CD8-positive, alpha-beta memory T cell (primary cell): ENCODE measurements at places on chromosomes 12 and 14.

- no peak for DNase-seq
These were observed 21.2 kb downstream of the C14orf132 start for GRCh38 chr14:96060186-96060933.

DNA sequence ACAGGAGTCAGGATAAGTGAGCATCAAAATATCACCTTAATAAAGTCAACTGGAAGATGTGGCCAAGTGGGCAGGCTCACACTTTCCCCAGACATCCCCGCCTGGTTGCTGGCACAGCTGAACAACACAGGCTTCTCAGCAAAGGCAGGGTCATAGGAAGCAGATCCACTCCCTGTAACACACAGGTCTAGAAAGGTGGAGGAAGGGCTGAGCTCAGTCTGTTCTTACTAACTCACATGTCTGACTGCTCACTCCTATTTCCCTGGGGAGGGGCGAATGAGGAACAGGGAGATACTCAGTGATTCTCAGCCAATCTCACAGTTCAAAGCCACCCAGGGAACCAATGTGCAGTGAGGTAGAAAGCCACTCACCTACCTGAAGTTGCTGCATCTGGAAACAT, 45.0 kb upstream of the AMN1 start:
- no peak for DNase-seq

DNA sequence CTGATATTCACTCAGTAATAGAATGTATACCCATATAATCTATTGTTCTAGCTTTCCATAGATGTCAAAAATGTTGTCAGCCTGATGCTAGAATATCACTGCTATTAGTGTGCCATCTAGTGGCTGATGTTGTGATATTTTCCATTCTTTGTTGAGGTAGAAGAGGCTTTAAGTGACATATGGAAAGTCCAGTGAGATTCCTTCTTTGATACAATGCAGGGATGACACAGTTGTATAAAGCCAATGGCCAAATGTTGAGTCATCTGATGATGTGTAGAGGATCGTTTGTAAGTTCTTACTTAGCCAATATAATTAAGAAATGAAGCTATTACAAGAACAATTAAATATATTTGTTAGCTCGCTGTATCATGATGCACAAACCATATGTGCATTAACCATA, 58.1 kb upstream of the PCED1B start:
- no peak for DNase-seq

DNA sequence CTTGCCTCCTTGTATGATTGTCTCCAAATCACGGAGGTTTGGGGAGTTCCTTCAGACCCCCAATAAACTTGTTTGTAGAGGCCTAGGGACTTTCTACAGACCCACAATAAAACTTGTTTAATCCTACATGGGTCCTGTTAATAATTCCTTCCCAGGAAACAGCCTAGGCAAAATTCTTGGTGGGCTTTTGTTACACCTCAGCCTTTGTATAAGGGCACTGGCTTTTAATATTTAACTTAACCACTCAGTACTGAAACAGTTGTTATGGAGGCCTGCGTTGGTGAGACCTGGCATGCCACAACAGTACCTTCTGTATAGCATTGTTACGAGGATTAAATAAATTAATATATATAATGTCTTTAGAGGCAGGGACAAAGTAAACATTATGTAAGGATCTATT, 32.7 kb upstream of the FAR2 start:
- no peak for DNase-seq

- DNase-seq: no peak
These were observed 29.8 kb downstream of the FIGNL2 start for GRCh38 chr12:51818566-51819300.

- DNase-seq: no peak
These were observed 126.0 kb upstream of the AMIGO2 start for GRCh38 chr12:47205532-47206449.

- no peak for DNase-seq
These were observed 599.8 kb upstream of the TMEM132C start for GRCh38 chr12:127667131-127667685.

DNA sequence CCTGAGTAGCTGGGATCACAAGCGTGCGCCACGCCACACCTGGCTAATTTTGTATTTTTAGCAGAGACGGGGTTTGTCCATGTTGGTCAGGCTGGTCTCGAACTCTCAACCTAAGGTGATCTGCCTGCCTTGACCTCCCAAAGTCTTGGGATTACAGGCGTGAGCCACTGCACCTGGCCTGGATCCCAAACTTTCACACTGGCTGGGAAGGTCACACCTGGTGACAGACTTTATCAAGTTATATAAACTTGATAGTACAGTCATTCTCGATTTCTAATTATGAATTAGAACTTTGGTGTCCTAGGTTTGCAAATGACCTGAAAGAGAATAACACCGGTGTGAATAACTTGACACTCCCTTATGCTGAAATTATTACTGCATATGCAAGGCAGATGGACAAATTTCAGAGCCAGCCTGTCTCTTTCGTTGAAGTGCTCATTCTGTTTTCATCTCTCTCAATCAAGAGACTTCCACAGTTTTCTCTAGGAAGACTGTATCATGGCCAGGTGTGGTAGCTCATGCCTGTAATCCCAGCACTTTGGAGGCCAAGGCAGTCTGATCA, 5.9 kb downstream of the PLBD1 start:
- DNase-seq: no peak

DNA sequence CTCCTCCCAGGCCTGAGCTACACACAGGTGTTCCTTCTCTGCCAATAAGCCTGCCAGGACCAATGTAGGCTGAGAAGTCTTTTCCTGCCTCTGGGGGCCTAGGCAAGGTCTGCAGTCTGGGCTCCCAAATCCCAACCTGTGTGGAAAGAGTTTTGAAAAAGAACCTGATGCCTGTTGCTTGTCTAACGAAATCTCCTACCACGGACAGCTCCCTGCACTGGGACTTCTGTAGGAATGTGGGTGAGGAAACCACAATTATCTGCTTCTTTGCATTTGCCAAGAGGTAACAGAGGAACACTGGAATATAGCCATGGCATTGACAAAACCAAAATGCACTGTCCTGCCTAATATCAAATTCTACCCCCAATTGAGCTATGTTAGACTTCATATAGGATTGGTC, 877.0 kb upstream of the TMEM132C start:
- DNase-seq: no peak

DNA sequence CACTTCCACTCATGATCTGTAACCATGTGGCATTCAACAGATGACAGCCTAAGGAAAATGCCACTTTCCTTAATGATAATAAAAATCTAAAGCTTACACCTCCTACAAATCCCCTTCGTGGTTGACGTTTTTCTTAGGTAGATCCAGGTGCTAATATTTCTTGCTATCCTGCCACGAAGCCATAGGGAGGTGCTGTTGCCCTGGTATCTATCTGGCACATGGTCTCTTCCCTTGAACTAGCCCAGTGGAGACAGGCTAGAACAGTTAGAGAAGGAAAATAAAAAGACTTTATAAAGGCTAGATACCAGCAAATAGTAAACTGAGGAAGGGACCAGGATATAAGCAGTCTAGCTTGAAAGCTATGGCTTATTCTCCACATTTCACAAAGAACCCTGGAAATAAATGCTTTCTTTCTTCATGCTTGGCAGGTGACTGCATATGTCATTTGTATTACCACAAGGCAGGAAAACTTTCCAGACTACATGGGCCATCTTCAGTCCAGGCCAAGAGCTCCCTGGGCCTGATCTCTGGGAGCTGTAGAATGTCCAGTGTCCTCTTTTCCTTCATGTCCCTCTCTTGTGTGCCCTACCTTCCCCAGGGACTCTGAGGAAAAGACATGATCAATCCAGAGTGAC, 15.3 kb downstream of the SPIC start:
- no peak for DNase-seq

DNA sequence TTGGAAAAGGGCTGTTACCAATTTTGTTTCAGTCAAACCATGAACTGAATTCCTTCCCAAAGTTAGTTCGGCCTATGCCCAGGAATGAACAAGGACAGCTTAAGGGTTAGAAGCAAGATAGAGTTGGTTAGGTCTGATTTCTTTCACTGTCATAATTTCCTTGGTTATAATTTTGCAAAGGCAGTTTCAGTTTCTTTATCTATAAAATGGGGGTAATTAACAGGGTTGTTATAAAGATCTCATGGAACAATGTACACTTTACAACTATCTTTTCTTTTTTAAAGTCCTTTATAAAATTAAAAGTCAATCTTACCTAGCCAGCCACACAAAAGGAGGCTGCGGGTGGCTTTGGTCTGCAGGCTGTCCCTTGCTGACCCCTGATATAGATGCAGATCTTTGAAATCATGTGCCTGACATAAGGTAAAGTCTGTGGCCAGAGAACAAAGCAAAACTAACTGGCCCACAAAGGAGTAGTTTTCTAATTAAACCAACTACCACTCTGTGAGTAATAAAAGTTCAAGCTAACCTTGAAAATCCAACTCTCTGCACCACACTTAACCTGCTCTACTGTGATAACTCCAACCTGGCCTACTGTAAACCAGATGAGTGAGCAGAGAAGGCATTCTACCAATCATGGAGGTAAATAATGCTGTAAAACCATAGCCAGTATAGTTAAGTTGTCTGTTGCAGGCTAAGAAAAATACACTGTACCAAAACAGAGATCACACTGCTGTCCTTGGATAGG, 49.5 kb downstream of the SLC38A1 start:
- no peak for DNase-seq

- DNase-seq: no peak
These were observed 354.0 kb downstream of the ETNK1 start for GRCh38 chr12:22978962-22979361.

GRCh38 chr14:94009767-94010166, 12.7 kb downstream of the CCDC197 start:
- no peak for DNase-seq

GRCh38 chr14:86997271-86997670, 995.7 kb downstream of the GALC start:
- DNase-seq: no peak

GRCh38 chr14:101950100-101950499, 14.3 kb upstream of the DYNC1H1 start:
- no peak for DNase-seq

DNA sequence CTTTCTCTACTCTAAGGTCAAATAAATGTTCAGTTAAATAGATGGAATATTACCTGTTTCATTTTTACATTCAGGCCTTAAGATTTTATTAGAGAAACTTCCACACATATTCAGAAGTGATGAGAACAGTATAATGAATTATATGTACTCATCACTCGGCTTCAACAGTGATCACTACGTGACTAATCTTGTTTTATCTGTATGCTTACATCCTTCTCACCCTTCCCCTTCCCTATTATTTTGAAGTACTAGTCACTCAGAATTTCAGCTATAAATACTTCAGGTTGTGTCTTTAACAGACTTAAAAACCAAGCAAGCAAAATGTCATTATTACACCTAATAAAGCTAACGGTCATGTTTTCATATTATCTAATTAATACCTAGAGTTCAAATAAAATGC, 34.9 kb downstream of the ETV6 start:
- no peak for DNase-seq

DNA sequence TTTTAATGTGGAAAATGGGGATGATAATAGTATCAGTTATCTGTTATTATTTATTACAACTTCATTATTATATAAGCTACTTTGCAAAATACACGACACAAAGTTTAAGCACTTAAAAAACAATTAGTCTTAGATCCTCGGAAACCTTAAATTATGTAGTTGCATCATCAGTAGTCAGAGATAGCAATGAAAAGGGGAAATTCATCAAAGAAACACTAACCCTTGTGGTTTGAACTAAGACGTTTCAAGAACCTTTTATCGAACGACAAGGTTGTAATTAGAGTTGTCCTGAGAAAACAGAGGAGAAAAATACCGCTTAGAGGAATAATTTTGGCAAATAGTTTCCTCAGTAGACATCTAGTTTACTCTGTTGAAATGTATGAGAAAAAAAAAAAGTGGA, 198.5 kb downstream of the PTPRO start:
- DNase-seq: no peak

DNA sequence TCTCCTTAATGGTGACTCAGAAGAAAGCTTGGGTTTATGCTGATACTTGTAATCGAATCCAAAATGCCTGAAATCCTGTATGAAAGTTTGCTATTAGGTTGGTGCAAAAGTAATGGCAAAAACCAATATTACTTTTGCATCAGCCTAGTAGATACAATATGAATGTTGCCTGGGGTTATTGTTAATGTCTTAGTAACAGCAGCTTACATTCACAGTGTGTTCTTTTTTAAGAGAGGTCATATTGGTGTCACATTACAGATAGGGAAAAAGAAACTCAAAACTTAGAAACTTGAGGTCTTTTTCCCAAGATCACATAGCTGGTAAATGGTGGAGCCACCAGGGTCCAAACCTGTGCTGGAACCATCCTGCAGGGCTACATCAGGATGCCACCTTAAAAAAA, 25.2 kb downstream of the SRGAP1 start:
- DNase-seq: no peak

GRCh38 chr14:92556863-92557543, 43.4 kb downstream of the RIN3 start:
- DNase-seq: peak; percentile 62
